ENCODE measurements at places on chromosomes 7 and 10.
A peak's percentile ranks its signal among the peaks of the same experiment; 100 is the strongest.

- DNase-seq, result no peak
Measured at GRCh38 chr10:84208023-84208422, 13.7 kb downstream of the CDHR1 start.

- DNase-seq, result peak; percentile 60
Measured at GRCh38 chr7:123594813-123595241, 6.8 kb upstream of the ASB15 start.

- DNase-seq, result no peak
Measured at GRCh38 chr10:88184543-88185297, 321.3 kb downstream of the PTEN start.

- DNase-seq, result no peak
Measured at GRCh38 chr10:74117738-74118137, 32.9 kb downstream of the AP3M1 start.

DNA sequence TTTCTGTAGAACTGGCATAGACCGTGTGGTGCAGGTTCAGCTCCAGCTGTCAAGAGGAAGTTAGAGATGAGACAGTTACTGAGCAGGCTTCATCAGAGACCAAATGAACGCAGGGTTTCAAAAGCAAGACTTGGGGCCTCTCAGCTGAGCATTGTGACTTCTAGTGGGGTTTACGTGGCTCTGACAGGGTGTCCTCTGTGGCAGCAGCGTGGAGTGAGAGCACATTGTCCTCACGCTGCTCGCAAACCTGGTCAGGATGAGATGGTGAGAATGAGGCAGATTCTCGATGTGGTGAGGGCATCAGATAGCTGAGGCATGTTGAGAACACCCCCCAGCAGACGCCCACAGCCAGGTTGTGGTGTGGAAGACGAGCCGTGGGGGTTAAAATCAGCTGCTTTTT lies 126.0 kb downstream of the DNAJB6 start:
- DNase-seq, result no peak

DNA sequence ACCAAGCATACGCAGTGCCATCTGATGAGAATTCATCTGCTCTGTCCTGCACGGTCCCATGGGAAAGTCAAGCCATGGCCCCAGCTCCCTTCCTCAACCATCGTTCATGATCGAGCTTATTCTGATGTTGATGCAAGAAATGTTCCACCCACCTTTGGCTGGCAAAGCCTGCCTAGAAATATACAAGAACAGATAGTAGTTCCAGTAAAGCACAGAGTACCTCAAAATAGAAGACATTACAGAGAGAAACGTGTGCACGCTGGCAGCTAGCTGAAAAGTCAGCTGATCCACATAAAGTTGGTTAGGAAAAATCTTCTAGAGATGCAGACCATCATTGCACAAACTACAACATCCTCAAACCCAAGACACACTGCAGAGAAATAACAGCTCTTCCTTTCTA lies 127.0 kb downstream of the PTPRN2 start:
- DNase-seq, result no peak

DNA sequence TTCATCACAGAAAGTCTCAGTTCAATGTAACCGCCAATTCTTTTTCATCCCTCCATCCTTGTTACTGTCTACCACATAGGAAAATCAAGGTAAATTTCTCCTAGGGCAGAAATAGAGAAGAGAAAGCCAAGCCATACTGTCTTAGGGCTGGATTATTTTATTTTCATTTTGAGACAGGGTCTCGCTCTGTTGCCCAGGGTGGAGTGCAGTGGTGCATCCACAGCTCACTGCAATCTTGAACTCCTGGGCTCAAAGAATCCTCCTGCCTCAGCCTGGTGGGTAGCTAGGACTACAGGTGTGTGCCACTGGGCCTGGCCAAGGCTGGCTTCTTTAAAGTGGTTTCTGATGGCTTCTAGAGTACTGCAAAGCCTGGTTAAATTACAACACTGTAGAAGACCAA lies 181.7 kb downstream of the SRPK2 start:
- DNase-seq, result no peak

DNA sequence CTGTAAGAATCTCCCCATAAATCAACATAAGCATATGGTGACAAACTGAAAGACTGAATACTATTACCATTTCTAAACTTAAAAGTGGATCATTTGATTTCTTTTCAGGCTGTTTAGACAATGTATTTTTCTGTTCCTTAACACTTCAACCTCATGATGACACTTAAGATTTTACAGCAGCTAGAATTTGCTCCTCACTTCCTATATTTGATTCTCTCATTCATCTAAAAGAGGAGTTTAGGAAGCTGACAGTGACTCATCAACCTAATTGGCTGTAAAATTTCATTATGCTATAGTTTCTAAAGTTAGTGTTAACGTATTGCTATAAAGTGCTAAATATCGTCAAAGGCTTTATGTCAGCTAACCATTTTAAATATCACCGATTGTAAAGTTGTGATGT lies 478.7 kb downstream of the GRM8 start:
- no peak for DNase-seq

GRCh38 chr10:24324651-24325050 lies 115.7 kb downstream of the KIAA1217 start:
- DNase-seq, result no peak

DNA sequence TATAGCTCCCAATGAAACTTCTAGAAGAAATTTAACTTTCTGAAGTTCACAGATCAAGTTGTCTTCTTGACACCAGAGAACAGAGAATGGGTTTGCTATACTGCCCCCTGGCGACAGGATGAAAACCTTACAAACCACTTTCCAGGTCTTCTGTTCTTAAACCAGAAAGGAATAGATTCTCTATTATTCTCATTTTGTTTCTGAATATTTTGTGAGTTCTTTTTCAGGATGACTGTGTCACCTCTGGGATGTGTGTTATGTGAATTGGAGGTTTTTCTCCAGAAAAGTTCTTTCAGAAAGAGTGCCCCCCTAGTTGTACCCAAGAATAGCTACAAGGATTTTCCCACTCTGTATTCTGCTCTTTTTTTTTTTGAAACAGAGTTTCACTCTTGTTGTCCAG lies 6.3 kb downstream of the IFT22 start:
- DNase-seq, result no peak

- DNase-seq, result no peak
Measured at GRCh38 chr10:92267343-92267742, 23.5 kb downstream of the CPEB3 start.

DNA sequence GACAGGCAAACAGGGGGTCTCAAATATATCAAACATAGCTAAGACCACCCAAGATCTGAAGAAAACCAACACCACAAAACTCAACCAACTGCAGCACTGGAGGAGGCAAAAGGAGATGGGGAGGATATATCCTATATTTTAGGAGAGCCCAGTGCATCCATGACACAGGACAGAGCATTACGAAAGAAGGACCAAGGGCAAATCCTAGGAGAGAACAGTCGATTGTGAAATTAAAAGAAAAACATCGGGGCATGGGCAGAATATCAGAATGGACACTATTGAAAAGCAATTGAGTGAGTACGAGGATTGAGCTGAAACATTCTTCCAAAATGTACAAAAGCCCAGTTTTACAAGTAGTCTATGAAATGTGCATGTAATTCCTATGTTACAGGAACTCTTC lies 48.5 kb upstream of the DRGX start:
- no peak for DNase-seq
